ENCODE measurements at places on chromosomes 4 and X.

GRCh38 chrX:129748305-129748704 is 9.5 kb downstream of the XPNPEP2 start:
- DNase-seq: peak; percentile 86

GRCh38 chr4:123622572-123622971 is 226.0 kb downstream of the SPRY1 start:
- DNase-seq: no peak

DNA sequence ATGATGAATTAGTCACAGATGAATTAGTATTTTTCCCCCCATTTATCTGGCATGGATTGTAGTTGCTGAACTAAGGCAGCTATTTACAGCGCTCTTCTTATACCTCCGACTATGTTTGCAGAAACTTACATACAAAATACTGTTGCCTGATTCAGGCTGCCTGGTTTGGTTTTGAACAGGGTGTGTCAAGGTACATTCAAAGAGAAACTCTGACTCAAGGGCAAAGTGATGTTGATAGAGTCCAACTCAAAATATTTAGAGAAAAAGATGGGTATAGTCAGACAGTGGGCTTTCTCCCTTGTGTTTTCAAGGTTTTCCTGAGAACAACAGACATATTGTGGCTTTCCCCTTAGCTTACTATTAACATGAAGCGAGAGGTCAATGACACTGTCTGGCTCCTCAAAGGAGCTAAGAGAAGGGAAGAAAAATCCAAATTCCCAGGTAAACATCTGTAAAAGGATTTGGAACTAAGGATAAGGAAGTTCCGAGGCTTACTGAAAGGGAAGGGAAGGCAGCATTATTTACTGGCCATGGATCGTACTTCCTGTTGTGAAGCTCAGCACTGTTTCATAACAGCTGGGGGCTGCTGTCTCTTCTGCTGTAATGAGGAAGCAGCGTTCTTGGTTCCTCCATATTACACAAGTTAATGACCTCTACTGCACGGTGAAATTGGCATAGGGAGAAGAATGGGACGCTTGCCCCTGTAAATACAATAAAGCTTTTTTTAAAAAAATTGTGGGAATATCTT is 30.9 kb downstream of the FAM9C start:
- DNase-seq: no peak

- no peak for DNase-seq
Observed at GRCh38 chr4:7761312-7761711, 178.3 kb downstream of the AFAP1 start.

- peak; percentile 50 for DNase-seq
Observed at GRCh38 chr4:119559044-119559647, 69.5 kb downstream of the PDE5A start.

DNA sequence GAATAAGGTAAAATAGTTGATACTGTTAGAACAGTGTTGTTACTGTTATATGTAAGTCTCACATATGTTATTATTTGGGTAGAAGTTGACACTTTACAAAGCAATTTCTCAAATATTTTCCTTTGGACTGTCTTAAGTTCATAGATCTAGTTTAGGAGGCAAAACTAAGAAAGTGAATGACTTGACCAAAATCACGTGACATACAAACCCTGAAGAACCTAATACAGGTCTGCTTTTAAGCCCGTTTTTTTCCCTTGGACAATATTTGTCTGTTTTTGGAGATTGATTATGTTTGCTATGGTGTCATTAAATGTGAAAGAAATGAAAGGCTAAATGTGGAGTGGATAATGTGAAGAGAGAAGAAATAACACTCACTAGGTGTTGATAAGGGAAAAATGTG is 644.9 kb upstream of the PITX2 start:
- no peak for DNase-seq

- no peak for DNase-seq
Observed at GRCh38 chr4:77193511-77194102, 36.6 kb downstream of the CCNG2 start.

DNA sequence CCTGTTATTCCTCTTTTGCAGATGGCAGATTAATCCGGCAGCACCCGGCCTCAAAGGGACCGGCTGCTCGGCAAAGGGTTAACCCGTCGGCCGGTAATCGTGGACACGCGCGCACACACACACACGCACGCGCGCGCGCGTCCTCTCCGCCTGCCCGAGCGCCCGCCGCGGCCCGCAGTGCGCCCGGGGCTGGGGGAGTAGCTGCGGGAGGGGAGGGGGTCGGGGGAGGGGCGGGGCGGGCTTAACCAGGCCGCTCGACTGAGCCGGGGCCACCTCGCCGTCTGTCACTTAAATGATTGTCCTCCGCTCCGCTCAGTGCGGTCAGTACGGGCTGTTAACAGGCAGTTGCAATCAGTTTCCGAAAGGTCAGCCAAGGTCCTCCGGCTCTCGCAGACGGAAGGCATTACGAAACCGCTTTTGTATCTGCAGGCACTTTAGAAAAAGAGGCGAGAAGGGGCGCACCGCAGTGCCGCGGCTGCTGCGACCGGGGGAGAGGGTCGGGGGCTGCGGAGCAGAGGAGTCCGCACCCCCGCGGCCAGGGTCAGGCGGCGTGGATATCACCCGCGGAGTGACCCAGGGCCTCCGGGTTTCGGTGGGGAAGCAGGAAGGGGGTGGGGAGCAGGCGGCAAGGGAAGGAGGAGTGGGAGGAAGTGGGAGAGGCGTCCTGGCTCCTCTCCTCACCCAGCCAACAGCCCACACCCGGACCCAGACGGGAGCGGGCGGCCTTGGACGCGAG is 57.3 kb upstream of the BCOR start:
- DNase-seq: no peak

DNA sequence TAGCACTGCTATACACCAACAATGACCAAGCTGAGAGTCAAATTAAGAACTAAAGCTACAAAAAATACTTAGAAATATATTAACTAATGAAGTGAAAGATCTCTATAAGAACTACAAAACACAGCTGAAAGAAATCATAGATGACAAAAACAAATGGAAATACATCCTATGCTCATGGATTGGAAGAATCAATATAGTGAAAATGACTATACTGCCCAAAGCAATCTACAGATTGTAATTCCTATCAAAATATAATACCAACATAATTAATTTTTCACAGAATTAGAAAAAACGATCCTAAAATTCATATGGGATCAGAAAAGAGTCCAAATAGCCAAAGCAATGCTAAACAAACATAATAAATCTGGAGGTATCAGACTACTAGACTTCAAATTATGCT is 87.8 kb downstream of the STARD8 start:
- no peak for DNase-seq

DNA sequence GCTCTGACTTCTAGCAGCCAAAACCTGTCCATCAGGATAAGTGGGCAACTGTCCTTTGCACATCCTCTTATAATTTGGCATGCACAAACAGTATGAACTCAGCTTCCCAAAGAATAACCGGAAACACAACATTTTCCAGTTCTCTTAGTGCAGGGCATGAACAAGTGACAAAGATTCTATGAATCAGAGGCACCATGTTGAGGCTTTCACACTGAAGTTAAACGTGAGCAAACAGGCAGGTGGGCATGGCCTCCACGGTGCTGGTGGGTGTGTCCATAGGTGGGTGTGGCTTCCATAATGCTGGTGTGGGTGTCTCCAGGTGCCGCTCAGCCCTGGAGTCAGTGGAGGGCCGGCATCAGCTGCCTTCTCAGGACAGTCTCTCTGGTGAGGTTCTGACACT is 196.5 kb downstream of the SMIM20 start:
- no peak for DNase-seq

DNA sequence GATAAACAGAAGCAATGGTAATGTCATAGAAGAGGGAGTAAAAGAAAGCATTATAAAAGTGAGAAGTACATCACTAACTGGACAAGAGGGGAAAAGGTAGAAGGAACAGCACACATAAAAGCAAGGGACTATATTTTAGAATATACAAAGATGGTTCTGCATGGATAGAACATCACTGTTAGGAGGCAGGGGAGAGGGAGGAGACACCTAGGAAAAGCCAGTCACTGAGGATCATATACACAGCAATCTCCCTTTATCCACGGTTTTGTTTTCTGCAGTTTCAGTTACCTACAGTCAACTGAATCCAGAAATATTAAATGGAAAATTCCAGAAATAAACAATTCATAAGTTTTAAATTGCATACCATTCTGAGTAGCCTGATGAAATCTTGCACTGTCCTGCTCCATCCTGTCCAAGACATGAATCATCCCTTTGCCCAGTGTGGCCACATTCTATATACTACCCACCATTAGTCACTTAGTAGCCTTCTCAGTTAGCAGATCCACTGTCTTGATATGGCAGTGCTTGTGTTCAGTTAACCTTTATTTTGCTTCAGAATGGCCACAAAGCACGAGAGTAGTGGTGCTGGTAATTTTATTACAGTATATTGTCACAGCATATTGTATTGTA is 74.2 kb downstream of the PPA2 start:
- peak; percentile 54 for DNase-seq

DNA sequence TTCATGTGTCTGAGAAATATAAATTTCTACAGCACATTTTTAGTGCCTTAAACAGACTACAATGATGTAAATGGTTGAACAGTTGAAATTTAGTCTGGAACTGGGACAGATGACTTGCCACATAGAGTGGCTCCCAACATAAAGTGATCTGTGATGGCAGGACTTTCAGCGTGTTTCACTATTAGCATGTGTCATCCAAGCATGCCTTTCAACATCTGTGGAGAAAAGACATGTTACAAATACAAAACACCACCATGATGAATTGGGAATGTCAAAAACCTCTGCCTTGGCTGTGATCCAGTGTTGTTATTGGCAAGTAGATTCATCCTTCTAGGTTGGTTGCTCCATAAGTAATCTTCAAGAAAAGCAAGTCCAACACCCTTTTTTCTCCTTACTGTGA is 348.7 kb downstream of the MAPK10 start:
- DNase-seq: peak; percentile 97

- DNase-seq: no peak
Observed at GRCh38 chr4:105469736-105470135, 4.1 kb downstream of the PPA2 start.

GRCh38 chrX:133402830-133403625 is 12.3 kb downstream of the GPC4 start:
- no peak for DNase-seq

DNA sequence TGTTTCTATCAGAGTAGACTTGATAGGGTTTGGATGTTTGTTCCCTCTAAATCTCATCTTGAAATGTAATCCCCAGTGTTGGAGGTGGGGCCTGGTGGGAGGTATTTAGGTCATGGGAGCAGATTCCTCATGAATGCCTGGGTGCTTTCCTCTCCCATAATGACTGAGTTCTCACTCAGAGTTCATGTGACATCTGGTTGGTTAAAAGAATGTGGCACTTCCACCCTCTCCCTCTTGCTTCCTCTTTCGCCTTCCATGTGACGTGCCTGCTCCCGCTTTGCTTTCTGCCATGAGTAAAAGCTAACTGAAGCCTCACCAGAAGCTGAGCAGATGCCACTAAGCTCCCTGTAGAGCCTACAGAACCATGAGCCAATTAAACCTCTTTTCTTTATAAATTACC is 47.3 kb upstream of the SRPX start:
- no peak for DNase-seq

GRCh38 chr4:73682508-73682907 is 57.9 kb upstream of the CXCL8 start:
- no peak for DNase-seq

- DNase-seq: no peak
Observed at GRCh38 chr4:100098011-100098545, 92.2 kb downstream of the DDIT4L start.

DNA sequence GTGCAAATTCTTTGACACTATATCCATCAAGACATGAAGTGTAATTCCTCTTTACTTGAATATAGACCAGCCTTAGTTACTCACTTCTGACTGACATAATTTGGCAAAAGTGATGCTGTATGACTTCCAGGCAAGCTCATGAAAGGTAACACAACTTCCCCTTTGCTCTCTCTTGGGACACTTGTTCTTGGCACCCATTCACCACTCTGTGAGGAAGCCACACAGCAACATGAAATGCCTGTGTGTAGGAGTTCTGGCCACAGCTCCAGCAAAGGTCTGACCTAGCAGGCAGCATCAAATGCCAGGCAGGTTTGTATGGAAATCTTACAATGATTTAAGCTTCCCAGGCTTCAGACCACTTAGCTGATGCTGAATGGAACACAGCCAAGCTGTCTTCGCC is 280.3 kb downstream of the PDHA2 start:
- DNase-seq: no peak

Measured in stromal cell of bone marrow (primary cell).